ENCODE measurements at places on chromosomes 2 and 18.

DNA sequence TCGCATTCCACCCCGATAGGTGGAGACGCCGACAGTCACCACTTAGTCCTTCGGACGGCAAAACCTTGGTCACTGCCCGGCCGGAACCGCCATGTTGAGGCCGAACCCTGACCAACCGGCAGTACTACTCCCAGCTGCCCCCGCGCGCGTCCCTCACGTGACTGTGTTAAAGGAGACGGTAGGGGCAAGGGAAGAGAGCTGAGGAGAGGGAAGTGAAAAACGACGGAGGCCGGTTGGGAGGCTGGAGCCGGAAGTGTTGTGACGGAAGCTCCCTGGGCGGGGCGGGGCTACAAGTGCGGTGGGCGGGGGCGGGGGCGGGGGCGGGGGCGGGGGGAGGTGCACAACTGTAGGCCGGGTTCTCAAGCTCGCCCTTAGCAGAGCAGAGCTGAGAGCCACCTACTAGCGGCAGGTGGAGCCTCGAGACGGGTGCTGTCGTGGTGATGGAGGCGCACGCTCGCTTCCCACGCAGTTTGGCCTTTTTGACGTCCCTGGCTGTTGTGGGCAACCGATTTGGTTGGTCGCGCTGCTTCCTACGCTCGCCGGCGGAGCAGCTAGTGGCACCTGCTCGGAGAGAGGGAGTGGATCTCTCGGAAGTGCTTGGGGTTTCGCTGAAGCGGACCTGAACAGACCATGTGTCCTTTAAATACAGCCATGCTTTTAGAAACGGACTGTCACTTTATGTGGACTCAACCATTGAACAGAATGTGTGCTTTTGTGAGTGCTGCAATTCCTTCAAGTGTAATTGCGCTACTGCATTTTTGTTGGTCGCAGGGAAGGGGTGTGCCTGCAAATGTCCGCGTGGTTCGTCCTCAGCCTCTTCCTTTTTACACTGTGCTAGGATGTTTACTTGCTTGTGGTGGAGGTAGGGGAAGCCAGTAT lies at the start of gene TRAPPC8:
TRAPPC8 (minus strand) TSS at position 130 of the 879 bp plus-strand sequence. CDS start 364 bp downstream, outside the sequence.
- peak; percentile 92 for DNase-seq

GRCh38 chr2:44328750-44329149 lies 32.5 kb downstream of the PREPL start:
- no peak for DNase-seq

- DNase-seq, result no peak
Observed at GRCh38 chr2:30990671-30991070, 147.6 kb downstream of the GALNT14 start.

DNA sequence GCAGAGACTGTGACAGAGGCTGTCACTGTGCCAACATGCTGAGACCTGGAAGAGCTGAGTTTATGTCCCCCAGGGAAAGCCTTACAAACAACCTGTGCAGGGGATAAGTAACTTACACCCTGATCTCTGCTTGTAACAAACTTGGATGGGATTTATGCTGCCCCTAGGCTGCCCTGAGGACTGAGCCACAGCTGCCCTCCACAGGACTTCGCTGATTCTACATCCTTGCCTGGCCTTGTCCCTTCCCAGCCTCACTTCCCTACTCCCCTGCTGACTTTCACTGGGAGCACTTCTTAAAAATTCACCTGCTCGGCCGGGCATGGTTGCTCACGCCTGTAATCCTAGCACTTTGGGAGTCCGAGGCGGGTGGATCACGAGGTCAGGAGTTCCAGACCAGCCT lies 45.9 kb upstream of the ASAP2 start:
- no peak for DNase-seq

- peak; percentile 53 for DNase-seq
Observed at GRCh38 chr2:112121682-112122254, 16.4 kb upstream of the FBLN7 start.

DNA sequence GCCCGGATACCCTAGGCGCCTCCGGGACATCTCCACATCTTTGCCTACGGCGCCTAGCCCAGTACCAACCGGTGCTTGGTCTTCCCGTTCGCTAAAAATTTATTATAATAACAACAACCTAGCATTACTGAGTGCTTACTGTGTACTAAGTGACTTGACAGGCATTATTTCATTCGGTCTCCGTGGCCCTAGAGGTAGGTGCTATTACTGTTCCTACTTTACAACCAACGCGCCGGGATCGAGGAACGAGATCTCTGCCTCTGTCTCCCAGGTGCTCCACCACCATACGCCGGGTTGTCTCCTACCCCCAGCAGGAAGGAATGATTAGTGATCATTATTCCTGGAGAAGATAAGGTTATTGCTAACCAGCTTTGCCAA lies 657 bp upstream of the BIN1 start:
- DNase-seq, result peak; percentile 20

GRCh38 chr2:7899241-7899640 lies 782.6 kb upstream of the ID2 start:
- no peak for DNase-seq

DNA sequence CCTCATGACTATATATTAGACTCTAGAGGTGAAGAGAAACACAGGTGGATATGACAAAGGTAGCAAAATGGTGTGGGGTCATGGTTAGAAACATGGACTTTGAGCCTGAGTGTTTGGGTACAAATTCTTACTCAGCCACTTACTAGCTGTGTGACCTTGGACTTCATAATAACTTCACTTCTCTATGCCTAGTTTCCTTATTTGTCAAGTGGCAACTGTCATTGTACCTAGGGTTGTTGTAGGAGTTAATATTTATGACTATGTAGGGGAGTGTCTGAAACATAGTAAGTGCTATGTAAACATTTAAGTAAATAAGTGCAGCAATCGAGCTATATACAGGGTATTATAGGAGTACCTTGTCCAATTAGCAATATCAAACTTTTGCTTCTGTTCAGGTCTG lies 49.7 kb upstream of the RAPH1 start:
- no peak for DNase-seq

DNA sequence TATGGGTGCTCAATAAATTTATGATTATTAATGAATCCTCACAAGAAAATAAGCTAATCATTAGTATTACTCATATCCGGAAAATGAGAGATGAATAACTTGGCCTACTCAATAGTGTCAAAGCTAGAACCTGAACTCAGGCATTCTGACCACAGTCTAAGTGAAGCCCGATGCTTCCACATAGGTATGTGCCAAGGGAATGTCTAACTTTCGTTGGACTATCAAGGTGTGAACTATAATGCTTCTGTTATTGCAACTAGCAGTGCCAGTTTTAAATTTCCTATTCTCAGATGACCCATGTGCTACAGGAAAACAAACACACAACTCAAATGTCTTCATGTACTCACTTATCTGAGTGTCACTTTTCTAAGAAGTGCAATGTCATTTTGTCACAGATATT lies 1.8 kb downstream of the BARD1 start:
- DNase-seq, result no peak

GRCh38 chr2:112869258-112869842 lies 32.8 kb upstream of the IL1B start:
- DNase-seq, result peak; percentile 44

GRCh38 chr2:120600335-120600734 lies 135.3 kb upstream of the GLI2 start:
- no peak for DNase-seq

- DNase-seq, result no peak
Observed at GRCh38 chr18:26736301-26736700, 129.2 kb downstream of the AQP4 start.

DNA sequence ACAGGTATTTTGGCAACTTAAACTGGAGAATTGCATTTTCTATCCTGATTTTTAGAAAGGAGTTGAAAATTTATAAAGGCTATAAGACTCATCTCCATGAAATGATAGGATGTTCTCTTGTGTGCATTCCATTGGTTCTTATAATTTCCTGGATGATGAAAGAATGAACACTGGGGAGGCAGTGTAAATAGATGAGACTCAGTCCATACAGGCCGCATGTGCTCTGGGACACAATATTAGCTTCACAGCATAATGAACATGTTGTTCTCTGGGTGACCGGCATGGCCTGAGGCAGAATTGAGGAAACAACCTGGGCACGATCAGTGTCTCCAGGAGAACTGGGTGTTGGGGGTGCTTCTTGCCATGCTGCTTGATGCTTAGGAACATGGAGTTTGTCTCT lies 38.8 kb downstream of the AOX1 start:
- DNase-seq, result no peak

- no peak for DNase-seq
Observed at GRCh38 chr2:230991598-230991997, 4.3 kb upstream of the SPATA3 start.

GRCh38 chr2:51516667-51517066 lies 484.7 kb upstream of the NRXN1 start:
- no peak for DNase-seq

Measured in stimulated activated CD4-positive, alpha-beta T cell treated with anti-CD3 and anti-CD28 coated beads, Interleukin-15, amount 100 ng/mL, for 24 hours (primary cell).